ENCODE measurements at places on chromosomes 6 and 20.

- DNase-seq, result no peak
These were observed 310.2 kb upstream of the AGPAT4 start for GRCh38 chr6:161584051-161584450.

DNA sequence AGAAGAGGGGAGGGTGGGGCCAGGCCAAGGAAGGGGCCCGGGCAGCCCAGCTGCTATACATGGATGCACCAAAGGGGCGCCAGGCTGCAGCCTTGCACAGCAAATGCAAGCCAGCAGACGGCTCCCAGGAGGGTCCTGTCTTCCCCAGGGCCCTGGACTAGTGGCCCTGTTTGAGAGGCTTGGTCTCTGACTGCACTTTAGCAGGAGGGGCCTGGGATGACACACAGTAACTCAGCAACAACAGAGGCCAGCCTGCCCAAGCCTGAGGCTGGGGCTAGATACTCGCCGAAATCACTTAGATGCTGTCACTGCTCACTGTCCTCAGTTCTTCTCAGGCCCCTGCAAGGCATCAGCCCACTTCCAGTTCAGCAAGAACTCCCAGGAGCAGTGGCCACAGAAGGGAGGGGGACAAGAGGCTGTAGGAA lies 73.5 kb downstream of the TRAM2 start:
- DNase-seq, result no peak

- no peak for DNase-seq
These were observed 109.2 kb upstream of the OGFRL1 start for GRCh38 chr6:71179249-71179885.

DNA sequence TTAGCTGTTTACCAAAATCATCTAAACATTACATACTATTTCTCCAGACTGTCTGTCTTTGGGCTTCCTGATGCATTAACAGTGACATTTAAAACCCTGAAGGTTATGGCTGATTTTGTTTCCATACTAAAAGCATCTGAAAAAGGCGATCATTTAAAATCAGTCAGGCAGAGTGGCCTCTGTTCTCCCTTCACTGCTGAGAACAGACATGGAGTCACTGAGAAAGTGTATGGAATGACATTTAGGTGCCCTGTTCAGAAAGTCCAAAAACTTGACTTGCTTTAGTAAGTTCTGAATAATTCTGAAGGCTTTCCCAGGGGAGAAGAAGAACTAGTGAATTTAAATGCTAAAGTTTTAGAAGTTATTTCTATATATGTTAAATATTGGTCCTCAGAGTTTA lies 83.0 kb downstream of the MAP7 start:
- DNase-seq, result no peak

GRCh38 chr20:57513199-57513598 lies 11.7 kb downstream of the CTCFL start:
- DNase-seq, result no peak

DNA sequence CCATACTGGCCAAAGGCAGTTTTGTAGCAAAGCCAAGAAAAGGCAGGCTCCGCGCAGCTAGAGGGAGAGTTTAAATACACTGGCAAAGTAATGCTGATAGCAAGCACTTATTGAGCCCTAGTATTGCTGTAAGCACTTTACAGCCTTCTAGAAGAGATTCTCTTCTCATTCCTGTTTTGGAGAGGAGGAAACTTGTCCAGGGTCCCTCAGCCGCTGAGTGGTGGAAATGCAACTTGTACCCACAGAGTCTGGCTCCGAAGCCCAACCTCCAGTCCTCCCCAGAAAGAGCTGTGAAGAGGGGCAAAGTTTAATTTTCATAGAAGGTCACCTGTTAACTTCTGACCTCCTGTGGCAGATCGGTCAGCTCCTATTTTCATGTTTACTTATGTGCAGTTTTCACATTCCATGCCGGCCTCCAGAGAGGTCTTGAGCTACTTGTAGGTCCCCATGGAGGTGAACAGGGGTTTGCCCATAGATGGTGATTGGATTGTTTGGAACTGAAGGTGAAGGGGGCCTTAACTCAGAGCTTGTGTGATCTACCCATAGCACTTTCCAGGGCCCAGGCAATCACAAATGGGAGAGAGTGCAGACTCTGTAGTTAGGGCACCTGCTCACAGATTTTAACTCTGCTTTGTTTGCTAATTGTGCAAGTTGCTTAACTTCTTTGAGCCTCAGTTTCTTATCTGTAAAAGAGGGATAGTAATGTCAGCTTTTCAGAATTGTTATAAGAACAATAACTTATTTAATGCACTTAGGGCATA lies 70.7 kb downstream of the LYRM2 start:
- DNase-seq, result no peak

GRCh38 chr6:97423190-97423589 lies 140.2 kb upstream of the MMS22L start:
- no peak for DNase-seq

GRCh38 chr6:42782689-42783176 lies 881 bp downstream of the BICRAL start:
- DNase-seq, result peak; percentile 46

GRCh38 chr6:37513576-37513975 lies 13.9 kb upstream of the CCDC167 start:
- DNase-seq, result no peak

DNA sequence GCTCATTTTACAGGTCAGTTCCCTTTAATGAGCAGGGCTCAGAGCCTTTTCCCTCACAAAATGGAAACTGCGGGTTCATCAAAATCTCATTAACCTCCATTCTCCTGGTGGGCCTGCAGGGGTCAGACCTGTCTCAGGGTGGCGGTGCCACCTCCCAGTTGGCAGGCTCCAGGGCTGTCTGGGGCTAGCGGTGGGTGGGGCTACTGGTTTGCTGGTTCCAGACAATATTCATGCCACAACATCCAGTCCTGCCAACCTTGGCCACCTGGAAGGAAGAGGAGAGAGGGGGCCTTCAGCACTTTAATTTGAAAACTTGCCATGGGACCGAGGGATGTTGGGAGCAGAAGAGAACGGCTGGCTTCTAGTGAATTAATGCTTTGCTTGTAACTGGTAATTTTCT lies 41.9 kb upstream of the CTNNBL1 start:
- DNase-seq, result no peak

- no peak for DNase-seq
These were observed 114.2 kb upstream of the MTHFD1L start for GRCh38 chr6:150751296-150751695.

DNA sequence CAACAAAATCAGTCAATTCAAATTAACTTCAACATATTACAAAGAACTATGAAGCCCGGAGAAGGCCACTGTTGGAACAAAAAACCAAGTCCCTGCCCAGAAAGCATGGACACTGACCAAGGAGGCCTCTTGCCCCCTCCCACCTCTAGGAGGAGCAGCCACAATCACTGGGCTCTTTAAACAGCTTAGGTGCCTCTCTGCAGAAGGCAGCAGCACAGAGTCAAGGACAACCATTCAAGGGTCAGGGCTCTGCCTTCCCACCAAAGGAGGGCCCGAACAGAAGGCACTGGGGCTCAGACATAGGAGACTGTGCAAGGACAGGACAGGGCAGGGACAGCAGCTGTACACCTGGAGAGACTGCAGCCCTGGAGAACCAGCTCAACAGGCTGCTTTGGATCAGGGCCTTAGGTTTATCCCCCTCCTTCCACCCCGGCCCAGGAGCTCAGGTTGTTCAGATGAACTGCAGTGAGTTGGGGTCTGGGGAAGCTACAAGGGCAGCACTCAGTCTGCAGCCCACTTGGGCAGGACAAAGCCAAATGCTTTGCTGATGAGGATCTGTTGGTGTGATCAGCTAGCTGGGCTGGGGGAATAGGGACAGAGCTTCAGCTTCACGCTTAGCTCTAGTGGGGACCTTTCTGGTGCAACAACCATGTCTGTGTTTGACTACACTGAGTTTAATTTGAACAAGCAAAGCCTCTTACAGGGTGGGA lies 17.8 kb downstream of the TOMM34 start:
- DNase-seq, result no peak

DNA sequence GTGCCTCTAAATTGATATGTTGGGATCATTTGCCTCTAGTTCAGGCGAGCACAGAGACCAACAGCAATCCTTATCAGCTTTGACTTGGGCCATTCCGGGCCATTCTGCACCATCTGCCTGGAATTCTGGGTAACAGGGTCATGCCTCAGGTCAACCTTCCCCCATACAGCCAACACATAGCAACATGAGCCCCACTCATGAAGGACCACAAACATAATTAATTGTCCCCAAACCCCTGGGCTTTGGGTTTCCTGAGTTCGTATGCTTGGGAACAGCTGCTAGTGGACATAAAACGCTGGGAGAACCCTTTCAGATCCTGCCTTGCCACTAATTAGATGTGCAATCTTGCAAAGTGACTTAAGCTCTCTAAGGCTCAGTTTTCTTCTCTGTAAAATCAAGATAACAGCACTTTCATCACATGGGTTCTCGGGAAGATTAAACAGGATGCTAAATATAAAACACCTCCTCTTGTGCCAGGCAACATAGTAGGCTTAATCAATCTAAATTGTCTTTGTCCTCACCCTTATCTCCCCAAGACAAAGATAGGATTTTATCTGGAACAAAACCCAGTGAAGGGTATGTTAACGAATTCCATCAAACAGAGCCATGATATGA lies 426.5 kb downstream of the CD83 start:
- no peak for DNase-seq

DNA sequence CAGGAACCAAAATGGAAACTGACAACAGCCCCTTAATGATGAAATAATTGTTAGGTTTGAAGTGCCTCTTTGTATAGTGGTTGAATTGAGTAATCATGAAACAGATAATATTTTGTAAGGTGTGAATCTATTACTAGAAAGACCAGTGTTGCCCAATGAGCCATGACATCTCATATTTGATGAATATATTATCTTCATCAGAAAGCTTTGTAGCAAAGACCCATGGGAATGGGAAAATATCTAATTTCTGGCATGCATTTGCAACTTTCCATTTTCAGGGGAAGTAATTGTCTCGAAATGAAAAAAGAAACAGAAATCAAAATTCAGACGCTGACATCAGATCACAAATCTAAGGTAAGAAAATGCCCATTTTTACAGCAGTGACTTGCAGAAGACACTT lies 57.3 kb upstream of the LAMP5 start:
- DNase-seq, result no peak

DNA sequence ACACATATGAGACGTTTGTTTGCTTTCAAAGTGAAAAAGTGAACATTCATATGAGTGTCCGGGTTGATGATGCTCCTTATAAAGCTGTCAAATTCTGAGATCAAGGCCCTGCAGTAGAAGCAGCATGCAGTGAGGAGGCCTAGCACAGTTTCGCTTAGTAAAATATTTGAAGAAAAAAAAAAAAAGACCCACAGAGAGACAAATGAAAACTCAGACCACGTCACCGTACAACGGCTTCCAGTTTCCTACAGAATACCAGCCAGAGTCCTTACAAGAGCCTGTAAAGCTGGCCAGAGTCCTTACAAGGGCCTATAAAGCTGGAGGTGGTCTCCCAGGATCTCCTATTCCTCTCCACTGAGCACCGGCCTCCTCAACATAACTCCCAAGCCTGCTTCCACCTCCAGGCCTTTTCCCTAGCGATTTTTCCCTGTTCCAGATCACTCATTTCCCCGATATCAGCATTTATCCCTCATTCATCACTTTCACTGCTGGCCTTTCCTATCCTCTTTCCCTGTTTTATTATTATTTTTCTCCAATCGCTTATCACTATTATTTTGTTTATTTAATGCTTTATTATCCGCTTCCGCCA lies 1.5 kb upstream of the HMGN4 start:
- DNase-seq, result no peak

DNA sequence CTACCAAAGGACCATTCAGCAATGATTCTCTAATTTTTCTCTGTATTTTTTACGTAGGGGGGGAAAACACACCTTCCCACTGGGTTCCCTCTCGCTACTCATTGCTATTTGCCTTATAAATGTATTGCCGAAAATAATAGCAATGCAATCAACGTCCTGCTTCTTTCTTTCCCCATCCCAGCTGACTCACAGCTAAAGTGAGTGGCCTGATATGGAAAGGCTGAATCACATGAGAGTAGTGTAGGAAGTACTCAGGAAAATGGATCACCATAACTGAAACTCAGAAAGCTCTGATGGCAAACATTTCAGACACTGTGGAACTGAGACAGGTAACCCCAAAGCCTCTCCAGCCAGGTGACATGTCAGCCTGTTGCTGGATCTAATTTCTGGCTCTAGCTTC lies 49.3 kb upstream of the SRPK1 start:
- DNase-seq, result no peak

DNA sequence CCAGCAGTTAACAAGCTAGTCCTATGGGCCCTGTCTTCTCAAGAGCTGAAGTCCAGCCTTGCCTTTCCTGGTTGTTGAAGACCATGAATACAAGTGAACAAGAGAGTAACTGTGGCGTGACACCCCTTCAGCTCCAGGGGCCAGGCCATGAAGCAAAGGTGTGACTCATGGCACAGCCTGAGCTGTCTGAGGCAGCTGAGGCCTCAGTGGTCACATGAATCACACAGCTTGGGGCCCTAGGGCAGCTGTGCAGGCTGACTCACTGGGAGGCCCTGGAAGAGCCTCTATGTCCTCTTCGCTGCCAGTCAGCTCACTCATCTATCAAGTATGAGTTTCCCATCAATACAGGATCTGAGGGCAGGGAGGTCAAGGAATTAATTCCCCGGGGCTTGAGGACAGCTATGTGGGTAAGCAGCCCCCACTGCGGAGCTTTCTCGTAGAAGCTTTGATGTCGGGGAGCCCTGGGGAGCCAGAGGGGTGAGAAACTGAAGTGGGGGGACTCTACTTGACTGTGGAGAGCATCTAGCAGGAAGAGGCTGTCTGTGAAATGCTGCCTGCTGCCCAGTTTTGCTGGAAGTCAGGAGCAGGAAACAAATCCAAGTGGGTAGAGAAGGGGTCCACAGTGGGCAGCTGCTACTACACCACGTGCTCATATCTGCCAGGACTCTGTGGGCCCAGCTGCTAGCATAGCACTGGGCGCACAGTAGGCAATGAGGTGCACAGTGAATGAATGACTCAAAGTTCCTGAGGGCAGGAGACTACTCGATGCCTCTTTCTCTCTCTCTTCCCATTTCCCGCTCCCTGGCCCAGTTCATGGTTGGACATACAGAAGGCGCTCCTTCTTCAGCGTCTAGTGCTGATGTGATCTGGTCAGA lies 13.7 kb upstream of the FAM83C start:
- DNase-seq, result no peak

DNA sequence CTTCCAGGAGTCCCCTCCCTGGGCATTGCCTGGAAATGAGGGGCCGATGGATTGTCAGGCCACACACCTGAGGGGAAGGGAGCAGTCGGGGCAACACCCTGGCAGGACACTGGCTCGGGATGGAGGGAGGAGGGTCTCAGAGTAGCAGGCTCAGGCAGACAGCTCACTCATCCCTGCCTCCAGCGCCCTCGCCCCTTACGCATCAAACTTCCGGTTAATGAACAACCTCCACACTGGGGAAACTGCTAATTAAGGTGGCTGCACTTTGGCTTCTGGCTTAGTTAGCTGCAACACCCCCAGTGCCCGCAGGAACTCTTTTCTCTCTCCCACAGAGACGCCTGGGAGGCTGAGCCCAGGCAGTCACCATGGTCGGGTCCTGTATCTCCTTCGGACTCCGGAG lies 13.4 kb upstream of the CHRNA4 start:
- DNase-seq, result no peak

DNA sequence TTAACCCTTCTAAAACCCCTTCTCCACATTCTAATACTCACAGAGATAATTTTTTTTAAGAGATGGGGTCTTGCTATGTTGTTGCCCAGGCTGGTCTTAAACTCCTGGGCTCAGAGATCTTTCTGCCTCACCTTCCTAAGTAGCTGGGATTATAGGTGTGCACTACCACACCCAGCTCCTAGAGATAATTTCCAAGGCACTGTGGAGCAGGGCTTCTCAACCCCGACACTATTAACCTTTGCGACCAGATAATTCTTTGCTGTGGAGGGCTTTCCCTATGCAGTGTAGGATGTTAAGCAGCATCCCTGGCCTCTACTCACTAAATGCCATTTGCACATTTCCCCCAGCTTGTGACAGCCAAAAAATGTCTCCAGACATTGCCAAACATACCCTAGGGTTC lies 8.8 kb upstream of the RREB1 start:
- DNase-seq, result no peak

GRCh38 chr20:51598556-51598955 lies 56.0 kb upstream of the NFATC2 start:
- DNase-seq, result no peak

All from activated T-helper 1 cell treated with anti-CD3 and anti-CD28 coated beads, Interleukin-2, amount 50 U/mL, for 16 hours (primary cell).